ENCODE measurements at places on chromosomes 12 and 14.

- DNase-seq, result no peak
Observed at GRCh38 chr14:24894583-24895242, 155.2 kb downstream of the STXBP6 start.

GRCh38 chr14:88952901-88953300, 128.4 kb downstream of the TTC8 start:
- no peak for DNase-seq

DNA sequence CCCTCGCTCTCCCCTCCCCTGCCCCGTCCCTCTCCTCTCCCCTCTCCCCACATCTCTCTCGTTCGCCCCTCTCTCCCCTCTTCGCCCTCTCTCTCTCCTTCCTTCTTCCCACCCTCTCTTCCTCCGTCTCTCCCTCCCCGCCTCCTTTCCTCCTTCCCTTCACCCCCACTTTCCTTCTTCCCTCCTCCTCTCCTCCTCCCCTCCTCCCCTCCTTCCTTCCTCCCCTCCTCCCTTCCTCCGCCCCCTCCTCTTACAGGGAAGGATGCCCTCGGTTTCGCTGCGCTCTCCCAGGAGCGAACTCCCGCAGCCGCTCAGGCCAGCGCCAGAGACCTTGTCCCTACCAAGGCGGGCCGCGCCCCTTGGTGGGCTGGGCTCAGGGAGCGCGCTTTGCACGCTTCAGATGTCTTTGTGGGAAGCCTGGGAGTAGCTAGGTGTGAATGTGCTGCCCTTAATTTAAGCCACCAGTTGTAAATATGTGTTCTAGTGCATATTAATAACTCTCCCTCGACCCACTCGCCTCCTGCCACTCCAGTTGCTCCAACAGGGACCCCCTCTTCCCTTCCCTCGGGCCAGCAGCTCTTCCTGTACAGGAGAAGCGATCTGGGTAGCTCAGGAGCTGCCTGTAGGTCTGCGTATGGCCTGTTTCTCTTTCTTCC, 13.3 kb upstream of the MAP3K9 start:
- no peak for DNase-seq

DNA sequence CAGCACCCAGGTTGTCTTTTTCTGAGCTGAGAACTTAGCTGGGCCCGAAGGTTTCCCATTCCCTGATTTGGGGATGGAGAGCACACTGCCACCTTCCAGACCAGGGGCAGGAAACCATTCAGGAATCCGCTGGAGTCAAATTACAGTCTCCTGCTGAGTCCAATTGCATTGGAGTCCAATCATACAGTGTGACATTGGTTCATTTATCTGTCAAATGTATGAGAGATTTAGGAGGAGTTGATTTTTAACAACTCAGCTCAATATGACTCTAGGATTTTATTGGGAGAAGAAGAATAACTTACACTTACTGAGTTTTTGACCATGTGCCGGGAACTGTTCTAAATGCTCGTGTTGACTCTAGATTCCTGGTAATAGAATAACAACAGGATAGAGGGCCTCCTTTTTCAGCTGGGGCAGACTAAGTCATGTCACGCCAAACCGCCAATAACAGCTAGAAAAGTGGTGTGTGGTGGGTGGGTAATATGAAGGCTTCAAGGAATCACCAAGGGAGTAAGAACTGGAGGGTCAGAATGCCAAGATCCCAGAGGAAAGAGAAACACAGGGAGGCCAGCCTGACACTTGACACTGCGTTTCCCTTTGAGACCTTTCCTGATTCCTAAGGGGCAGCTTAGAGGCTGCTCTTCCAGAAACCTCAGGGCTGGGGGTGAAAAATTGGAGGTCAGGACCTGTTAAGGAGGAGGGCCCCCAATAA, 11.5 kb downstream of the SYNDIG1L start:
- no peak for DNase-seq

GRCh38 chr12:46635818-46636217, 190.0 kb downstream of the SLC38A4 start:
- no peak for DNase-seq

DNA sequence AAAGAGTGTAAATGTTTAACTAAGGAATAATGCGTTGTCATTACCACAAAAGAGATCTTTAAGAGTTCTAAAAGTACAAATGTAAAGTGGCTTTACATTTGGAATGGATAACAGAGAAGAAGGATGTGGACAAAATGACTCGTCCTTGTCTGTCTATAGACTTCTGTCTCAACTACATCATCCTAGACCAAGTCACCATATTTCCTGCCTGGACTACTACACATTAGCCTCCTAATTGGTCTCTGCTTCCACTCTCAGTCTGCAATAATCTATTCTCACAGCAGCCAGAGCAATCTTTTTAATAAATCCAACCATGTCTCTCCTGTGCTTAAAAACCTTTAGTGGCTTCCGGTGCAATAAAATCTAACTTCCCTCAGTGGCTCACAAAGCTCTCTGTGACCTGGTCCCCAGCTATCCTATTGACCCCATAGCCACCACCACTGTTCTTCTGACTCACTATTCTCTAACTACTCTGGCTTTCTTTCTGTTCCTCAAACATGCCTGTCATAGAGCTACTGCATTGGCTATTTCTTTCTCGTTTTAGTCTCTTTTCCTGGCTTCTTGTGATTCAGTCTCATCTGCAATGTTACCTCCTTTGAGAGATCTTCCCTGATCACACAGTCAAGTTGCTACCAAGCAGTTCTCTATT, 91.1 kb downstream of the MYF5 start:
- DNase-seq, result no peak

DNA sequence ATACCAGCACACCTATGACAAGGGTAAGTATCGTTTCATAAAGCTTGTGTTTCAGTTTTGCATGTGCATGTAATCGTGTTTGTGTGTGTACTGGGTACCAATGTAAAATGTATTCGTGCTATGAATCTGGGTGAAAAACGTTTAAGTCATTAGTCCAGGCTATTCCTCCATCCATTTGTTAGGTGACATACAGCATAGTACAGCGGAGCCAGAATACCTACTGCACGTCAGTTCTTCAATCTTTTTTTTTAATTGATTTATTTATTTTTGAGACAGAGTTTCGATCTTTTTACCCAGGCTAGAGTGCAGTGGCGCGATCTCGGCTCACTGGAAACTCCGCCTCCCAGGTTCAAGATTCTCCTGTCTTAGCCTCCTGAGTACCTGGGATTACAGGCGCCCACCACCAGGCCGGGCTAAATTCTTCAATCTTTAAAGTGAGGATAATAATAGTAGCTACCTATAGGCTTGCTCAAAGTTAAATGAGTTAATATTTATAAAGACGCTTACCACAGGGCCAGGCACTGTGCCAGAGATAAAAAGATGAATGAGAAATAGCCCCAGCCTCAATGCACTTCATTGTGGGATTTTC, 661 bp upstream of the RPS26 start:
- no peak for DNase-seq

- no peak for DNase-seq
Observed at GRCh38 chr14:55581342-55581771, 1.4 kb downstream of the KTN1 start.
